ENCODE measurements at places on chromosomes 11 and 22. TPM values are rescaled to one million over a fixed set of nuclear protein-coding genes. Genes with fewer than 3 reads are reported as not detected.

Gene LRRN4CL
- polyA plus RNA-seq: 0.75 TPM

Gene TSPAN18
- polyA plus RNA-seq: 58.0 TPM

Gene CPT1A
- polyA plus RNA-seq: 36.4 TPM

Gene XKR3
- polyA plus RNA-seq: not detected

Gene C11orf98
- polyA plus RNA-seq: 59.1 TPM

Gene HBG2
- polyA plus RNA-seq: 1,167 TPM

Gene SPON1
- 62.6 TPM for polyA plus RNA-seq

Gene SCUBE2
- polyA plus RNA-seq: 6.6 TPM

Gene TIMP3
- polyA plus RNA-seq: 137 TPM

Gene ZBED4
- polyA plus RNA-seq: 18.6 TPM

Gene PLA2G3
- polyA plus RNA-seq: 0.06 TPM

Gene RPLP2
- 1,190 TPM for polyA plus RNA-seq

Gene ROM1
- polyA plus RNA-seq: 4.8 TPM

Gene KCNJ1
- polyA plus RNA-seq: 65.7 TPM

Gene GGTLC3
- not detected for polyA plus RNA-seq

Gene PRR33
- 0.29 TPM for polyA plus RNA-seq

Gene MYO18B
- polyA plus RNA-seq: 0.16 TPM

Gene GRAMD1B
- 12.8 TPM for polyA plus RNA-seq

Gene RRP8
- 21.0 TPM for polyA plus RNA-seq

Gene MRPL23
- polyA plus RNA-seq: 71.6 TPM

Gene NPTXR
- polyA plus RNA-seq: 5.5 TPM

Measured in renal cortex interstitium (tissue), 15 donors.